ENCODE measurements at places on chromosomes 4 and X.

GRCh38 chrX:114905251-114905650, 112.2 kb downstream of the IL13RA2 start:
- no peak for DNase-seq

DNA sequence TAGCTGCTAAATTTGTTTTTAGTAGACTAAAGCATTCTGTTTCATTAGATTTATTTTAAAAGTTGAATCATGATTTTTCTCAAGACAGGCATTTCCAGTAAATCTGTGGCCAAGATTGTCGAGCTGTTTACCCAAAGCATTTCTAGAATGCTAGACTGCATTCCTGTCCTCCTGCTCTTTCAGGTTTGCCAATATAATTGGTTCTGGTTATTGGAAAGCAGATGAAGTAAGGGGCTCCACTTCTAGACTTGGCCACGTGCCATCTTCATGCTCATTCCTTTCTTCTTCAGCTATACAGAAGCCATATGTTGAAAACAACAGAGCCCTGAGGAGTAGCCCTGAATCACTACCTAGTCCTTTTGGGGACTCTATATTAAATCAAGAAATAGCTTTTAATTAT, 62.5 kb downstream of the PGRMC2 start:
- DNase-seq, result no peak

GRCh38 chr4:83616252-83616651, 80.3 kb downstream of the GPAT3 start:
- no peak for DNase-seq

- DNase-seq, result no peak
Measured at GRCh38 chr4:15427161-15427560, 672 bp upstream of the C1QTNF7 start.

- no peak for DNase-seq
Measured at GRCh38 chr4:44132526-44132925, 316.1 kb downstream of the KCTD8 start.

DNA sequence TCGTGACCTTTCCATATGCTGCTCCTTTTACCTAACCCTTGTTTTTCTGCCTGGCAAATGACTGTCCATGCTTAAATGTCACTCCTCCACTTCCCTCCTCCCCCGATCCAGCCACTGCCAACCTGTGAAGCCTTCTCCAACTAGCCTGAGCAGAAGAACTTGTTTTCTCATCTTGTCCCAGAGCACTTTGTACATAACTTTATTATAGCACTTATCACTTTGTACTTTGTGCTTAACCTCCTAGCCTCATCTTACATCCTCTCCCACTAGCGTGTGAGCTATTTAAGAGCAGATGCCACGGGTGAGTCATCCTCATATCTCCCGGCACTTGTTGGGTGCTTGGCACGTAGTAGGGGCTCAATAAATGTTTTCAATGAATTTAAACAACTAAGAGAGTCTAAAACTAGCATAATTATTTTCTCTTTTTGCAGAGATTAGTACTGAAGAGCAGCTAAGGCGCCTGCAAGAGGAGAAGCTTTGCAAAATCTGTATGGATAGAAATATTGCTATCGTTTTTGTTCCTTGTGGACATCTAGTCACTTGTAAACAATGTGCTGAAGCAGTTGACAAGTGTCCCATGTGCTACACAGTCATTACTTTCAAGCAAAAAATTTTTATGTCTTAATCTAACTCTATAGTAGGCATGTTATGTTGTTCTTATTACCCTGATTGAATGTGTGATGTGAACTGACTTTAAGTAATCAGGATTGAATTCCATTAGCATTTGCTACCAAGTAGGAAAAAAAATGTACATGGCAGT, 46.9 kb downstream of the XIAP start:
- no peak for DNase-seq

DNA sequence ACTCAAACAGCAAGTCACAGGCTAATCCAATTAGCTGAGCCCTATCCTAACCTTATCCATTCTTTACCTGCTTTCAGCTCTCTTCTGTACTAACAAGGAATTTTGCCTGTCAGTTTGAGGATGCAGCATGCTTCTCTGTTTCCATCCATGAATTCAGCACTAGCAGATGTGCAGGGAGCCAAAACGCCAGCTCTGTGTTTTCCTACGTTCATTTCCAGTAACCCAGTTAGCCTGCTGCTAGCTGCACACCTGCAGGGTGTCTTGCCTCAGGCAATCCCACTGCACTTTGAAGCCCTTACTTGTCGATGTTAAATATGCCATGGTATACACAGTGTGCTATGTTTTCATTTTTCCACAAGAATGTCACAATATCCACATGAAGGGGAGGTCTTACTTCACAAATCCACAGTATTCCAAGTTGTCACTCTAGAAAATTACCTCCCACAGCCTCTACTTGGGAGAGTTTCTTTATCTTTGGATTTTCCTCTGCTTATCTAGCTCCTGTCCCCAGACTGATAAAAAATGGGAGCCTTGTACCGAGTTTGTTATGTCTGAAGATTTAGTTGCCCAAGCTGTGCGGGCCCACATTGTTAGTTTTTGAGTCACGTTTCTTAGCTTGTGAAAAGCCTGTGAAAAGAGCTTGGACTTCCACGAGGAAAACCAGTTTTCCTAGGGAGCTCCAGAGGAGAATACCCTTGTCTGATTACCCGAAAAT, 127.6 kb upstream of the HHIP start:
- no peak for DNase-seq

DNA sequence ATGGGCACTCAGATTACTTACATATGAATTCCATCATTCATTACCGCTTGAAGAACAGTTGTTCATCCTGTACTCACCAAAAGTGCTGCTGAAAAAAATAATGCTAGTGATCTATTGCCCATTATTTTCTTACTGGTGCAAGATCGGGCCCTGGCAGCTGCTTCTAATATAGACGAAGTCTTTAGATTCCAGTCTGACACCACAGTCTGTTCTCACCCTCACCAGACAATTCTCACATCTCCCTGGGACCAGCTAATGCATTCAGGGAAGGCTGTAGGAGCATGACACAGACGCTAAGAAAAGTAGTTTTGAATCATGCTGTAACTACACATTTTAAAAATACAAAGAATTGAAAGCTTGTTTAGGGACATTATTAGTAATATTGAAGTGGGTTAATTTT, 13.8 kb downstream of the GEMIN8 start:
- DNase-seq, result no peak

DNA sequence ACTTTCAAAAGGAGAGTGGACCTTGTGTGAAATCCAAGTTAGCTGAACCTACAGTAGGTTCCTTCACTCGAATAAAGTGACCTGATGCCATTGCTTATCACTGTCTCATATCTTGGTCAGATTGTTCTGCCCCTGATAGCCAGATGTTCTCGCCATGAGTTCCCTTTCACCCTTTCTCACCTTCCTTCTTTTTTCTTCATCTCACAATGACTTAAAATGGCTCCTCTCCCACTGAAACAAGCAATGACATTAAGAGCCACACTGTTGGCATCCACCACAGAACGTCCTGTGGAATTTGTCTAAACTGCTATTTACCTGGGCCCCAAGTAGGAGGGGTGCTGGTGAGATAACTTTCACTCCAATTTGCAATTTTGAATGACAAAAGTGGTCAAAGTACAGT, 227.6 kb upstream of the PPP1R2C start:
- DNase-seq, result no peak

DNA sequence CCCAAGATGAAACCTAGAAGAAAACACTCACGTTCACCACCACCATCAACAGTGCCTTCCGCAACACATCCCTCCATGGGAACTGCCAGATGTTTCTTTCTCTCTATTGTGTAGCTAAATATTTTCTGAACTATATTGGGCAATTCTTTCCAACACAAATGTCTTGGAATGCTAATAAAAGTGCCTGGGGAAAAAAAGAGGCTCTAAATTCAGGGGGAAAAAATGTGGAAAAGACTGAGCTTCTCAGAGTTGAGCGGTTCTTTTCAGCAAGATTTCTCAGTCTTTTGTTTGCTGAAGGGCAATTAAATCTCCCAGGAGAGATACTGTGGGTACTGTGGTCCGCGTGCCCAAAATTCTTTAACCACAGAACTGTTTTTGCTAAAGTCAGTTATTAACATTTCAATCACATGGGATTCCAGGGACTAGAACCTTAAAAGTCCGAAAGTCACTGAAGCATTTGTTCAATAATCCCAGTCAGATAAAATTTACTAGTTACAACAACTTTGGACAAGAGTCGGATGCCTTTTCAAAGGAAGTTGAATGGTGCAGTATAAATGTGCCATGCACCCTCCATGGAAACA, 51.9 kb upstream of the DHRSX start:
- DNase-seq, result no peak

- DNase-seq, result no peak
Measured at GRCh38 chr4:80192937-80193336, 4.4 kb upstream of the PRDM8 start.

GRCh38 chr4:2433609-2434350, 15.0 kb downstream of the CFAP99 start:
- DNase-seq, result no peak

GRCh38 chr4:86184216-86184900, 175.5 kb downstream of the MAPK10 start:
- DNase-seq, result no peak

- no peak for DNase-seq
Measured at GRCh38 chr4:38166082-38166481, 205.9 kb downstream of the PTTG2 start.

DNA sequence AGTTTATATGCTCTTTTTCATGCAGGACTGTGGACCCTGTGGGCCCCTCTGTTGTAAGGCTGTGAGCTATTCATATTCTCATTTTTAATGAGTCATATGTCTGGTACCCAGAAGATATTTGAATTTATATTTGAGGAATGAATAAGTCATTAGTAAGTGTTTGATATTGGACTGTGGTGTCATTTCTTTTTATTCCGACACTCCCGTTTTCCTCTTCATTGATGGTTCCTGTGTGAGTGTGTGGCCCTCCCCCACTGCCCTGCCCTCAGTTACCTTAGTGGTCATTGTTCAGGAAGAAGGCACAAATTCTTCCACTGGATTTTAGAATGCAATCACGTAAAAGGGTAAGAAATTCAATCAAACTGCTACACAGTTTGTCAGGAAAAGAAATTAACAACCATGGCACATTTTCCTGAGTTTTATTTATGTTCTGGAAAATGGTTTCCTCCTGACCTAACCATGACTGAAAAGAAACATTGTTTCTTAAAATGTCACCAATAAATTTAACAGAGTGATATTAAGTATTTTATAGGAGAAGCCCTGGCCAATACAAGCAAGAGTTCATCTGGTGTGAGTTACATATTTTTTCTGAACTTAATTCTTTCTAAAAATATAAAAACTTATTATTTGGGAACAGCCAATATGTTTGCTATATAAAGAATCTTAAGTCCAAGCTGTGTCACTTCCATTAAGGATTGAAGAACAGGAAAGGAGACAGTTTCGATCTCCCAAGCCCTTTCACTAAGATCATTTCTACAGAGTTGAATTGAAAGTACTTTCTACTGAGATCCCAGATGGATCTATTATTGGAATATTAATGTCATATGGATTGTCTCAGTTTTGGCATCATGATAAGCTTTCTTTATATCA, 370.5 kb upstream of the ANXA10 start:
- no peak for DNase-seq

DNA sequence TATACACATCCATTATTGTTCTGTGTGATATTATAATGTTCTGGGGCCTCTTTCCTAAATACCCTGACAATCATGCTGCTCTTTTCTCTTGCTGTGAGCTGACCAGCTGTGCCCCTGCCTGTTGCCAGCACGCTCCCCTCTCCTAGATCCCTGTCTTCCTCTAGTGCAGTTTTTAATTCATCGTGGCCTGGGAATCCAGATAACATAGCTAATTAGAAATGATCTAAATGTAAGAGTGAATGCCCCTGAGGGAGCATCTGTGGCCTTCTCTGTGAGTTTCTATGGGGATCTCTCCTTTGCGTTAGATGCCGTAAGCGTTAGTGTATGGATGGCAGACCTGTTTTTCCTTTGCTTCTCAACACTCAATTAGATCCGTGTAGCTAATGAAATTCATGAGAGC, 434.3 kb downstream of the SPRY1 start:
- no peak for DNase-seq

DNA sequence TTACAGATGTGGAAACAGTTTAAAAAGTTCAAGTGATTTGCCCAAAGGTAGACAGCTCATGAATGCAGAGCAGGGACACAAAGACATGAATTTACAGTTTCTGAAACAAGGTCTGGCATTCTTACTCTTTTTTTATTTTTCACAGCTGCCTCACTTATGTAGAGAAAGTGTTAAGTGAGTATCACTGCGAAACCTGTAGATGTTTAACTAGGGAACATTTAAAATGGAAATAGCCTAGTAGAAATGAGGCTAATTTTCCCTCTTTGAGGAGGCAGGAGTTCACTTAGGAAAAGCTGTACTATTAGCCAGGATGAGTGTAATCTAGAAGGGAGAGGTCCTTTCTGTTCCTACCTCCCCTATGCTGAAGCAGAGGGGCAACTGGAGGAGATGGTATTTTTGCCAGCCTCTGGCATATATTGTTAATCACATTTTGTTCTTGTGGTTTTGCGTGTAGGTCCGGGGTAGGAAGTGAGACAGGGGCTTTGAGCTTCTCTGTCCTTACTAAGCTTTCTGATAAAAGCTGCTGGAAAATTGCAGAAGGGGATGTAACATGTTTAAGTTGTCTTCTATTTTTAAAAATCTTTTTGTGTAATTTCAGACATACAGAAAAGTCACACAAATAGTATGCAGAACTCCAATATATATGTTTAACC, 492.8 kb upstream of the NR3C2 start:
- no peak for DNase-seq

- no peak for DNase-seq
Measured at GRCh38 chr4:71429106-71429505, 90.3 kb downstream of the SLC4A4 start.

DNA sequence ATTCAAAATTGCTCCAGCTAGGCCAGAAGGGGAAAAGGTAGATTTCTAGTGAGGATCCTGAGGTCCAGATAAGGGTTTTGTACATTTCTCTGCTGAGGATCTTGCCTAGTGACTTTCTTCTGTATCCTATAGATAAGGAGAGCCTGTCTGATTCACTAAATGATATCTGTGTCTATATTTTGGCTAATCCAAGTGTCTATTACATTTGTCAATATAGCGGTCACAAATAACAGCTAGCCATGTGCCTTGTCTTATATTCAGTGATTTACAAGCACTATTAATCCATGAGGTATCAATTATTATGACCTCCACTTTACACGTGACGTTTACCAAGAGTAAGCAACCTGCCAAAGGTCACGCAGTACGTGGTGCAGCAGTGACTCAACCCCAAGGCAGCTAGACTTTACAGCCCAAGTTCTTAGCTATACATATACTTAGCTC, 41.6 kb downstream of the TMEM165 start:
- no peak for DNase-seq

Measured in GOT3 (cell line).